ENCODE measurements at places on chromosomes 3 and 15.

- DNase-seq = no peak
Measured at GRCh38 chr3:128709506-128710210, 16.3 kb upstream of the RAB7A start.

GRCh38 chr3:186598794-186599141 lies 14.1 kb upstream of the AHSG start:
- no peak for DNase-seq

DNA sequence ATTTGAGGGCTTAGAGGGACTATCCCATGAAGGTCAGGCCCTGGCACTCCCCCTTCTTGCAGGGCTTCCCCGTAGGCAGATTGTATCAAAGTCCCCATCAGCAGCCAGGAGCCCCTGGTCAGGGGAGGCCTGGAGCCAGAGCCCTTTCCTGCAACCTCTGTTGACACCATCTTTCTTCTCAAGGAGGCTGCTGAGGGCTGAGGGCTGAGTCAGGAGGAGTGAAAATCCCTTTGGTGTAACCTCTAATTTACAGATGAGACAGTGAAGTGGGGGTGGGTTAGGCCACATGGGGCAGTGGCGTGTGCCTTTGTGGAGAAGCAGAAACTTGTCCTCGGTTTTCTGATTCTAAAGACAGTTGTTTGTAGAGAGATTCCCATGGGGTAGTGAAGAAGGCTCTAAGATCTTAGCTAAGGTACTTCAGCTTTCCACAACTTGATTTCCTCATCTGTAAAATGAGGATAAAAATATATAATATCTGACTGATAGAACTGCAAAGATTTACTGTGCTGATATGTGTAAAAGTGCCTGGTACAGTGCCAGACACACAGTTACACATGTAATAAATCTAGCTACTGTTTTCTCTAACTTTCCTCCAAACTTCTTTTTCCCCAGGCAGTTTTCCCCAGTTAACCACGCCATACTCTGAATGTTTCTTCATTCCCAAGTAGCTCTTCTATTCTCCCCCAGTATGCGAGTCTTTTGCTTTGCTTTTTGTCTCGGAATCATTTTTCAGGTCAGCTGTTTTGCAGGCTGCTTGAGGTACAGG lies 249.4 kb upstream of the TPM1 start:
- DNase-seq = no peak

DNA sequence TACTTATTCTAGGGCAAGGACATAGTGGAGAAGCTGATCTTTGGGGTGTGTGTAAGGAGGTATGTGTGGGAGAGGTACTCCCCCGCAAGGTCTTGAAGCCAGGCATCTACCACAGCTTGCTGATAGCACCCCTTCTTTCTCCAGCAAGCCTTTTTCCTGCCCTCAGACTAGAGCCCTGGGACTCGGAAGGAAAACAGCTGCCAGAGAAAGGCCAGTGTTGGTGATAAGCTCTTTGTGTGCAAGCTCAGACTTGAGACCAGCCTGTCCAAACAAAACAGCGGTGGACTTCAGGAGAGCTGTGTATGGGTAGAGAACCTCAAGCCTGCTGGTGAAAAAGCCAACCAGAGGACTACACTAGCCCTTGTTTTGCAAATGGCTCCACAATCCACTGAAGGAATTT lies 1028.6 kb downstream of the MCTP2 start:
- DNase-seq = no peak

DNA sequence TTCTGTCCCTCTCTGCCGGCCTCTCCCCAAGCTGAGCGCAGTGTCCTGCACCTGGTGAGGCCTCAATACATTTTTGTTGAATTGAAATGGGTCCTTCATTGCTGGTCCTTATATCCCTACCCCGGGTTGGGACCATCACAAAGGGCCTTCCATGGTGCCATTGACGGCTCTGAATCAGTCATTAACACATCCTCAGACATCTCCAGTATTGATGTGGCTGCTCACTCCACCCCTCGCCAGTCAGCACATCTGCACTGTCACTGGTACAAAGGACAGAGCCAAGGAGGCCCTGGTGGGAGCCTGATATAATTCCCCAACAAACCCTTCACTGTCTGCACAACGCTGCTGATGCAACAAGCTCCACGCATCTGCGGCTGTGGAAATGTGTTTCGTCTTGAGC lies 191.6 kb upstream of the TOPAZ1 start:
- no peak for DNase-seq

- DNase-seq = peak; percentile 85
Measured at GRCh38 chr3:28348629-28349468, at the start of the genes AZI2 and ZCWPW2. AZI2 (minus strand) TSS chr3:28348824; CDS start chr3:28340617, 8,207 bp downstream. ZCWPW2 (plus strand) TSS chr3:28348721; CDS start chr3:28413069, 64,348 bp downstream.

DNA sequence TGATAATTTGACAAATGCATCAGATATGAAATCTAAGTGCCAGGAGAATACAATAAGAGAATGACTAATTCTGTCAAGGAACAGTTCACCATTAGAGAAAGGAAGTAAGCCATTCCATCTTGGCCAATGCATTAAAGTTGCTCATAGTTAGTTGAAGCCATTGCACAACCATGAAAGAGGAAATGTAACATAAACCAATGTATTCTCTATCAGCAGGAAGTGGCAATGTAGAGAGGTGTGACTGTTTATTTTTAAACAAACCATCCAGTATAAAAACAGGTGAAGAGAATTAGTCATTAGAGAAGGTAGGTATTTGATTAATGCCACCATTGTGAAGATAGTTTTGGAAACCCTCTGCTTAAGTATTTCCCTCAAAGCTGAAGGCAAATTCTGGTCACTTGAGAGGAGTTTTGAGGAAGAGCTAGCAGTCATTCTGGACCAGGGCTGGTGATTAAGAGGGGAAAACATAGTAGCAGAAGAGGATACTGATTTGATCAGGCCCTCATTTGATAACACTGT lies 10.7 kb upstream of the ANXA2 start:
- no peak for DNase-seq

DNA sequence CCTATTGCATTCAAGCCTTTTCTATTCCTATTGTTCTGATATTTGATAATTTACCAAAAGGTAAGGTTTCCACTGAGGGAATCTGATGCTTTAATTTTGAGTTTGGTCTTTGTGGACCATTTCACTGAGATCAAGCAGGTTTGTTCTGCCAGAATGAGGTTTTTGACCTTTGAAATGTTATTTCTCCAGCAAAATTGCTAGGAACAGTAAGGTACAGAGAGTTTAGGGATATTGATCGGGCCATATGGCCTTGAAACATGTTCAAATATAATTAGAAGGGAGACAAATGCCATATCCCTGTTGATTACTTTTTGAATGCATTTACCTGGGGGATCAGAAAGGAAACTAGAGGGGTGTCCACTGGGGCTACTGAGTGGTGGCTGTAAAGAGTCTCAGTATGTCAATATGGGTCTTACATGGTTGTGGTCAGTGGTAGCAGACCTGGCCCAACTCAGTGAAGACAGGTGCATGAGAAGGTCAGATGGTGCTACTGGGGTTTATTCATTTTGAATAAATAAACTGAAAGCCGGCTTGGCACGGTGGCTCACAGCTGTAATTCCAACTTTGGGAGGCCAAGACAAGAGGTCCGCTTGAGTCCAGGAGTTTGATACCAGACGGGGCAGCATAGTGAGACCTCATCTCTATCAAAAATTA lies 100.2 kb downstream of the SV2B start:
- DNase-seq = no peak

DNA sequence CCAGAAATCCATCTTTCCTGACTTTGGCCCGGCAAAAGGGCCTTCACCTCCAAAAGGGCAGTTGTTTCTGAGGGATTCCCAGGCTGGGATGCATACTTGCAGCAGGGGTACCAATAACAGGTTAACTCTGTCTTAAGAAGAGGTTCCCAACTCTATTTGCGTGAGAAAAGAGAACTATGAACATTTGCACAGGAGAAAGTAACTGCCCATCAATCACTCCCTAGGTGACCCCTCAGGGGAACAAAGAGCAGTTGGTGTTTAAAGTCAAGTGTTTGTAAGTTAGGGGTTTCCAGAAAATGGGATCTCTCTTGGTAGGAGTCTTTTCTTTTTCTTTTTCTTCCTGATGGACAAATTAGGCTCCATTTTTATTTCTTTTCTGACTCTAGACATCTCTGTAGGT lies 97.3 kb downstream of the EPHB1 start:
- DNase-seq = no peak

GRCh38 chr3:69271098-69271497 lies 114.8 kb downstream of the FRMD4B start:
- DNase-seq = no peak

DNA sequence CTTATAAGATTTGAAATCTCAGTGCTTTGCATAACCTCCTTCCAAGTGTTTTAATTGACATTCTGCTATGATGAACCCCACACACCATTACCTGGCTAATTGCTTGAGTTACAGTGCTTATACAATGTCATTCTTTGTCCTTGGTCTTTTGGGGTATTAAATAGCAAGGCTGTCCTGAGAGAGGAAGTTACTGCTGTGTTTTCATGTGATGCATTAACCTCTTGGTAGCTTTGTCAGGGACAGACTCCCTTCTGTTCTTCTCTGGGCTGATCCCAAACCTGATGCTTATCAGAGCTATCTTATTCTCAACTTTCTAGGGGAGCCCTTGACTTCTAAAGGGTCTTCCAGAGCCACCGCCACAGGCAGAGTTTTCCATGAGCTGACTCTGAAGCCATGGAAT lies 12.4 kb upstream of the OTOL1 start:
- DNase-seq = no peak

- DNase-seq = no peak
Measured at GRCh38 chr3:143480344-143480743, 360.8 kb downstream of the CHST2 start.

DNA sequence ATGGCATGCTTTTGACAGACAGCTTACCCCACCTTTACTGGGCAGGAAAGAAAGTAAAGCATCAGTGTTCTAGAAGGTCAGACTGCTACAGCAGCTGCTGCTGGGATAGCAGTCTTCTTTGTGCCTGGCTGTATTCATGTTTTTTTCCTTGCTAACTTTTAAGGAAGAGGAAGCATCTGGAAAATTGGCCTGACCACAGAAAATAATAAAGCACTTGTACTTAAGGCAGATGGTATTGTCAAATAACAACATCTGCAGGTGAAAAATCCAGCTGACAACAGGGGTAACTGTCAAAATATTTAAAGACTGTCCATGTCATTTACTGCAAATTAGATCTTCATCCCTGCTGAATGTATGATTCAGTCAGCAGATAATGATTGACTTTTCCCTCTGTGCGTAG lies 229.0 kb downstream of the OXSM start:
- no peak for DNase-seq

- DNase-seq = no peak
Measured at GRCh38 chr15:70584838-70585706, 178.3 kb downstream of the UACA start.

DNA sequence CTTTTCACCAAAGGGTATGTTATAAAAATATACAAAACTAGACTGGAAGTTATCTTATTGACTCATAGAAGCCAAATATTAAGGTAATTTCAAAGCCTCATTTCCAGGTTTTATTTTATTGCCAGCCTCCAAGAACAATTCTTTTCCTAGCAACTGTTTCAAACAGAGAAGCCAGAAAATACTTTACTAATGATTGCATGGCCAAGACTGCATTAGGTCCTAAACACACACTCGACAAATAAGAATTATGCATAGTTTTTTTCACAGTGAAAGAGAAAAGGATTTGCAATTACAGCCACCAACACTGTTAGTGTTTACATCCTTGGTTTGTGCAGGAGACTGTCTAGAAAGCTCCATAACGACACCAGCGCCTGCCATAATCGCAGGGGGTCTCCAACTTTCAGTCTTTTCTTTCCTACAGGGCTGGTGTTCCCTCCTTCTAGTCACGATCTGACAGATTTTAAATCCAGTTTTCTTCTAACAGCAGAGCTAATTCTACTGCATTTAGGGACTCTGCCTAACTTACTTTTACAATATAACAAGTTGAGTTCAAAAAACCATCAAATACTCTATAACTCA lies 58.1 kb downstream of the CLASP2 start:
- no peak for DNase-seq

- DNase-seq = no peak
Measured at GRCh38 chr3:129549805-129550204, 6.8 kb downstream of the H1-8 start.

DNA sequence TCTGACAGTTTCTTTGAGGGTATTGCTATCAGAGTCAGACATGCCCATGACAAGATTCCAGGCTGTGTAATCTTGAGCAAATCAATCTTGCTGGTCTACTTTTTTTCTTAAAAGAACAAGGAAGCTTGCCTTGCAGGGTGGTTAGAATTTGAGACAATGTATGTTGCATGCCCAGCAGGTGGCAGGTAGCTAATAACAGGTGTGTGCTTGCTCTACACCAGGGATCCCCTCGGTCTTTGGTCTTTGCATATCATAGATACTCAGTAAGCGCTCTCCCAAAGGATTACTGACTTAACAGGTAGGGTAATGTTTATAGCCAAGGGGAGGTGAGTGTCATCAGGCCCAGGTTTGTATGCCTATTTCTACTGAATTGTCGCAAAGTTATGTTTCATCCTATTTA lies 37.3 kb downstream of the CACNA1D start:
- DNase-seq = no peak

DNA sequence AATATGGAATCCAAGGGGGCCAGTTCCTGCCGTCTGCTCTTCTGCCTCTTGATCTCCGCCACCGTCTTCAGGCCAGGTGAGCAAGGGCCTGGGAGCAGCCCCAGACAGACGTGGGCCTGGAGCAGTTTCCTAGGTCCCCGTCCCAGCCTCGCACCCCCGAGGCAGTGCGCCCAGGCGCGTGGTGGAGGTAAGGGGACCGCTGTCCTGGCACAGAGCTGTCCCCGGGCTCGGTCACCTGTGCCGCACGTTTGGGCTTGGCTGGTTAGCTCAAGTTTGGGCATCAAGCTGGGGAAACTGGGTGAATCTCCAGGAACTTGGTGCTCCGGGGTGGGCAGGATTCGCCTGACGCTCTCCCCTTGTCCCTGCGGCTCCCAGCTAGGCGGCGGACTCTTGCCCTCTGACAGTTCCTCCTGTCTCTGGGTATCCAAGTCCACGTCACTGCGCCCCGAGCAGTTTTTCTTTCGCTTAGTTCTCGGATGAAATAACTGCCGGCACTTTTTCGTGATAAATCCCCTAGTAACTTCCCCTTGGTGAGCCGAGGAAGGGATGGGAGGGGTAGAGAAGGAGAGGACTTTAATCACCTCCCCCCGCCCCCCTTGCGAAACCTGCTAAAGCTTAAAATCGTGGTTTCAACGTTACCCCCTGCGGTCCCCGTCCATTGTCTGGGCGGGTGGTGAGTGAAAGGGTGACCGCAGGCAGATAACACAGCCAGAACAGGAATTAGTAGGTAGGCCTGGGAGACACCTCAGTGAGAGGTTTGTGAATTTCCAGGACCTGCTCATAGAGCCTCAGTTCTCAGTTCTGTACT lies 901 bp downstream of the ALCAM start:
- peak; percentile 44 for DNase-seq

DNA sequence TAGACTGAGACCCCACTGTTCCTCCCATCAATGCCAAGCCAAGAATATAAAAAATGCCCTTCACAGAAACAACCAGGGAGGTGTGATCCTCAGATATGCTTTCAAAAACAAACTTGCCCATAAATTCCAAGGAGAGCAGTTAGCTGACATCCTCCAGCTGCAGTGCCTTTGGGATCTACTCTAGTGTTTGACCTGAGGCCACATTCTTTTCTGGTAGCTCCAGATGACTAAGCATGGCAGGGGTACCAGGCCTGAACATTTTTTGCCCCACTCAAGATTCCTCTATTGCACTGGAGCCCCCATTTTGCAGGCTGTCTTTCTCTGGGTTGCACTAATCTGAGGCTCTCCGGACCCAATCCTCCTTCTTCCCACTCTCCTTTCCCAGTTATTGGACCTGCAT lies 27.9 kb upstream of the ACP3 start:
- DNase-seq = no peak

GRCh38 chr3:195870442-195870841 lies 37.9 kb downstream of the TNK2 start:
- DNase-seq = no peak

- DNase-seq = no peak
Measured at GRCh38 chr3:140765246-140765645, 87.4 kb downstream of the TRIM42 start.

Measured in NCI-H1092 treated with DMSO at 0.1 percent for 48 hours (cell line).